ENCODE measurements at places on chromosomes 12 and 14. TPM values are rescaled to one million over a fixed set of nuclear protein-coding genes. Genes with fewer than 3 reads are reported as not detected.

DNA sequence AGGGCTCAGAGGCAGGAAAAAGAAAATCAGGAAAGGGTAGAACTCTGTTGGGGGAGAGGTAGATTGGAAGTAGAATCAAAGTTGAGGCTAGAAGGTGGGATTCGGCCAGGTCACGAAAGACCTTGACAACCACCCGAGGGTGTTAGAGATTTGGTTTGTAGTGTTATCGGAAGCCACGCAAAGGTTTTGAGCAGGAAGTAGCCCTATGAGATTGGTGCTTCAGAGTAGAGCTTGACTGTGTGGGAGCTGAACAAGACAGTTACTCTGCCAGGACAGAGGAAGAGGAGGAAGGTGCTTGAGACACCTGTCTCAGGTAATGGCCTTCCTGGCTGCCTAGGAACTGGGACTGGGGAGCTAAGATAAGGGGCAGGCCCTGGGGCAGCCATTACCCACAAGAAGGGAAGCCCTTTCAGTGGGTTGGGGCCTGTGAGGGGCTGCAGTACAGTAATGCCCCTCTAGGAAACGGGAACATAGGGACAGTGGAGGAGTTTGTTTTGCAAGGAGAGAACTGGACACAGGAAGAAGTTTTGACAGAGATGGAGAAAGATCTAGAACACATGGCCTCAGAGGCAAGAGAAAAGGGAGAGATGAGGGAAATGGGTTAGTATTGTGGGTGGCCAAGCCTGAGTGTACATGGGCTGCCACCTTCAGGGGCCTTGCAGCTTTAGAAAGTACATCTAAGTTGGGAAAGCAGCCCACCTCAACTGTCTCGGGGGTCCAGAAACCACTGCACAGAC is 73.5 kb downstream of the RIN3 start:
- no peak for DNase-seq

GRCh38 chr12:82665142-82665923 is 21.4 kb upstream of the TMTC2 start:
- DNase-seq: no peak

- DNase-seq: no peak
Measured at GRCh38 chr12:64625243-64626077, 15.2 kb downstream of the RASSF3 start.

DNA sequence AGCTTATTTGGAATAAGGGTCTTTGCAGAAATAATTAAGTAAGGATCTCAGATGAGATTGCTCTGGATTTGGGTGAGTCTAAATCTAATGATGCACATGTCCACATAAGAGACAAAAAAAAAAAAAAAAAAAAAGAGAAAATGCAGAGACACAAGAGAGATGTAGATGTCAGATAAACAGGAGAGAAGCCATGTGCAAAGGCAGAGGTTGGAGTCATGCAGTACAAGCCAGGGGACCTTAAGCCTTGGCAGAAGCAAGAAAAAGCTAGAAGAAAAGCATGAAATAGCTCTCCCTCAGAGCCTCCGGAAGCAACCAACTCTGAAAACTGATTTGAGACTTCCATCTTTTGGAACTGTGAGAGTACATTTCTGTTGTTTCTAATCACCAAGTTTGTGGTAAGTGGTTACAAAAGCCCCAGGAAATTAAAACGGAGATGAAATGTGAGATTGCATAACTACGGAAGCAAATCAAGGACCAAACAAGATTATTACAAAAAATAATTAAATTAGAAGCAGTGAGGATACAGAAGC is 1304.0 kb upstream of the SEL1L start:
- no peak for DNase-seq

Gene KCNC2
- not detected for polyA plus RNA-seq

DNA sequence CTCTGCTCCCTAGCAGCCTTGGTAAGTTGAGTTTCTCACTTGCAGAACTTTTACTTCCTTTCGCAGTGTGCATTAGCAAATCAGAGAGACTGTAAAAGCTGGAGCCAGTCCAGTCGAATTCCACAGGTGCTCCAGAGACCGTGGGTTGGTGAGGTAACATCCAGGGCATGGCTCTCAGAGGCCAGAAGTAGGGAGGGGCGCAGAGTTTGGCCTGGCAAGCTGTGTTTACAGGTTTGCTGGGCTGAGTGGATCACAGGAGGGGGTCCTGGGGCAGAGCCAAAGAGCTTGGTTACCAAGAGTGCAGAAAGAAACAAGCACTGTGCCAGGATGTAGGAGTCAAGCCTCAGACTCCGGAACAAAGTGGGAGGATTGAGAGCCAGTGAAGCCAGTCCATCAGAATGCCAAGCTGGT is 10.2 kb upstream of the BHLHE41 start:
- DNase-seq: no peak

Gene FKBP11
- 74.2 TPM for polyA plus RNA-seq

- DNase-seq: no peak
Measured at GRCh38 chr12:131509701-131510100, 201.2 kb upstream of the SFSWAP start.

GRCh38 chr12:46460682-46461210 is 88.2 kb upstream of the SLC38A2 start:
- no peak for DNase-seq

Gene ASPG
- not detected for polyA plus RNA-seq
